NB4 (cell line): ENCODE measurements at places on chromosomes 5 and 9.
A peak's percentile ranks its signal among the peaks of the same experiment; 100 is the strongest.

GRCh38 chr5:138601444-138601843 is 26.2 kb upstream of the HSPA9 start:
- peak; percentile 67 for DNase-seq

- DNase-seq, result no peak
Measured at GRCh38 chr9:36780186-36780585, 207.5 kb downstream of the MELK start.

DNA sequence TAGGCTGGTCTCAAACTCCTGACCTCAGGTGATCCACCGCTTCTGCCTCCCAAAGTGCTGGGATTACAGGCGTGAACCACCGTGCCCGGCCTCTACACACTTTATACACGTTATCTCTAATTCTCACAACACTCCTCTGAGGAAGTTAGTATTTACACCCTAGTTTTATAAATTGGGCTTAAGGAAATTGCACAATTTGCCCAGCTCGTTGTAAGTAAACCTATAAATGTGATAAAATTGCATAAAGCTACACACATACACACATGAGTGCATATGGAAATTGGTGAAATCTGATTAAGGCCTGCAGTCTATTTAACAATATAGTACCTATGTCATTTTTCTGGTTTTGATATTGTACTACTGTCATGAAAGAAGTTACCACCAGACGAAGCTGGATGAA is 4.4 kb upstream of the SLC4A9 start:
- peak; percentile 70 for DNase-seq

GRCh38 chr9:137294681-137295237 is 7.3 kb downstream of the NRARP start:
- DNase-seq, result peak; percentile 51

- DNase-seq, result no peak
Measured at GRCh38 chr5:80191397-80191796, 64.5 kb downstream of the SERINC5 start.

DNA sequence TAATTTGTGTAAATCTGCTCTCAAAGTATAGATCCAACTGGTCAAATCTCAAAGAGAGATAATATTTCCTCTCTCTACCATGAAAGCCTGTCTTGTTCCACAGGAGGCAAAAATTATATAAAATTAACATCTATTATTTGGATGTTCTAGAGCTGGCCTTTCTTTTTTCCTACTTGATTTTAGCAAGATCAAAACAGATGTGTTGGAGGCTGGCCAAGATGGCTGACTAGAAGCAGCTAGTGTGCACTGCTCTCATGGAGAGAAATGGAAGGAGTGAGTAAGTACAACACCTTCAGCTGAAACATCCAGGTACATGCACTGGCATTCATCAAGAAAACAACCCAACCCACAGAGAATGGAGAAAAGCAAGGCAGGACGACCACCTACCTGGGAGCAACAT is 298.6 kb upstream of the SLC24A2 start:
- DNase-seq, result no peak

GRCh38 chr5:42919600-42919999 is 107.9 kb upstream of the SELENOP start:
- DNase-seq, result no peak

GRCh38 chr5:39076757-39077728 is 2.8 kb upstream of the RICTOR start:
- peak; percentile 76 for DNase-seq

- peak; percentile 76 for DNase-seq
Measured at GRCh38 chr9:72315510-72316311, 49.3 kb downstream of the ZFAND5 start.

GRCh38 chr9:114856942-114857315 is 51.1 kb upstream of the TNFSF15 start:
- no peak for DNase-seq

DNA sequence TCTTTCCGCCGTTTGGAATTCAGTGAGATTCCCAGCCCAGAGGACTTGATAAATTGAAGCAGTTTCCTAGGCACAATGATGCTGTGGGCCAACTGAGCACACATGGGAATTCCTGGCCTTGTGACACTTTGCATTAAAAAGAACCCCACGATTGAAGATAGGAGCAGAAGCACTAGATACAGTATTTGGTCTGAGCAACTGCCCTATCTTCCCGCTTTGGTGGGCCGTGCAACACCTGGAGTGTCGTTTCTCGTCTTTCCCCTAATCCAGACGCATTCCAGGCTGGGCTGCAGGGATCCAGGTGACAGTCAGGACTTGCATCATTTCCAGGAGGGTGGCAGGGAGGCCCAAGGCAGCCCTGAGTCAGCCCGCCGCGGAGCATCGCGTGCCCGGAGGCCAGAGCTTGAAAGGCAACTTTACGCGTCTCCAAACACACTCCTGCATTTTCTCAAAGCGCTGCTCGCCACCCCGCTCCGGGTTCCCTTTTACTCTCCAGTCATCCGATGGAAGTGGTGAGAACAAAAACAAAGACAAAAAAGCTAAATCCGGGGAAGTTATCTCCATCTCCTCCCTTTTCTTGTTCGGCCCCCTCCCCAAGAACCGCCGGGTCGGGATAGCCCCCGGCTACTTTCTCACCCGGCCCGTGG is 753 bp upstream of the STC2 start:
- peak; percentile 43 for DNase-seq

DNA sequence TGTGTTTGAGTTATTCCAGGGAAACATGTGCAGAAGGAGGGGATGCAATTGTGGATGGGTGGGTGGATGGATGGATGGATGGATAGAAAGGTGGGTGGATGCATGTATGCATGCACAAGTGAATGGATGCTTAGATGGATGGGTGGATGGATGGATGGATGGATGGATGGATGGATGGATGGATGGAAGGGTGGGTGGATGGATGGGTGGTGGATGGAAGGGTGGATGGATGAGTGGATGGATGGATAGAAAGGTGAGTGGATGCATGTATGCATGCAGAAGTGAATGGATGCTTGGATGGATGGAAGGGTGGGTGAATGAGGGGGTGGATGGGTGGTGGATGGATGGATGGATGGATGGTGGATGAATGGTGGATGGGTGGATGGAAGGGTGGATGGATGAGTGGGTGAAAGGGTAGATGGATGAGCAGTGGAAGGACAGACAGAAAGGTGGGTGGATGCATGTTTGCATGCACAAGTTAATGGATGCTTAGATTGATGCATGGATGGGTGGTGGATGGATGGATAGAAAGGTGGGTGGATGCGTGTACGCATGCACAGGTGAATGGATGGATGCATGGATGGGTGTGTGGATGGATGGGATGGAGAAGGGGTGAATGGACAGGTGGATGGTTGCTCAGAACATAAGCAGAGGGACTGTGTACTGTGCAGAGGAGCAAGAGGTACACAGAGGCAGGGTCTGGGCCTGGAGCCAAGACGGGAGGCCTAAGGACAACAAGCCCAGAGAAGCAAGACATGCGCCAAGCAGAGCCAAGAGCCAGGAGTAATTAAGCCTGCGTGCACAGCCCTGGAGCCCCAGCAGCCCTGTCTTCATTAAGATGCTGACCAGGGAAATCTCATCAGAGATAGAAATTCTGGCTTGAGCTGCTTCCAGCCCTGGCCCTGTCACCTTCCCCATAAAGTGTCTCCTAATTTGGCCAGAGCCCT is 84.6 kb upstream of the PPP1R26 start:
- no peak for DNase-seq

DNA sequence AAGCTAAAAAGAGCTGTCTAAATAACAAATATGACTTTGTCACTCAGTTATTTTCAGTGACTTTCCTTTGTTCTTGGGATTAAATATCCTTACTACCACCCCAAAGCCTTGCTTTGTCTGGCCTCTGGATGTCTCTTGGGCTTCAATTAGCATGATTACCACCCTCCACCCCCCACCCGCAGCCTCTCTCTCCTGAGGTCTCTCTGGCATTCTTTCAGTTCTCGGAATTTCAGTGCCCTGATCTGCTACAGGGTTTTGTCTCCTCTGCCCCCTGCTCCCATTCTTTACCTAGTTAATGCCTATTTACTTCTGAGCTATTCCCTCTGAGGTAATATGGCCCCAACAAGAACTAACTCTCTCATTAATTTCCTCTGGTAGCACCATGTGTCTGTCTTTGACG is 376.4 kb downstream of the DEPDC1B start:
- no peak for DNase-seq

DNA sequence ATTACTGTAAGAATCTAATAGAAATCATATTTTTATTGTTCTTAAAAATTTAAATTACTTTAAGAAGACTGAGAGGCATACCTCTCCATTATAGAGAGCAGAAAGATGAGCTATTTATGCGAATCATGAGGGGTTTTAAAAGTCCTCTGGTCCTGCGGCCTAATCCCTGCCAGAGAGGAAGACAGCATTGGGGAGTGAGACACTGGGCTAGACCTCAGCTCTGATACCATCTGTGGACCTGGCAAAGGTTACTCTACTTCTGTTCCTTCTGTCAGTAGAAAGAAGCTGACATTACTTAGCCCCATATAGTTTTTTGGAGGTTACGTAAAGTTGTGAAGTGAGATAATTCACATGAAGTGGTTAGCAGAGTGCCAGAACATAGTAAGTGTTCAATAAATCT is 103.6 kb downstream of the CCDC192 start:
- DNase-seq, result no peak

DNA sequence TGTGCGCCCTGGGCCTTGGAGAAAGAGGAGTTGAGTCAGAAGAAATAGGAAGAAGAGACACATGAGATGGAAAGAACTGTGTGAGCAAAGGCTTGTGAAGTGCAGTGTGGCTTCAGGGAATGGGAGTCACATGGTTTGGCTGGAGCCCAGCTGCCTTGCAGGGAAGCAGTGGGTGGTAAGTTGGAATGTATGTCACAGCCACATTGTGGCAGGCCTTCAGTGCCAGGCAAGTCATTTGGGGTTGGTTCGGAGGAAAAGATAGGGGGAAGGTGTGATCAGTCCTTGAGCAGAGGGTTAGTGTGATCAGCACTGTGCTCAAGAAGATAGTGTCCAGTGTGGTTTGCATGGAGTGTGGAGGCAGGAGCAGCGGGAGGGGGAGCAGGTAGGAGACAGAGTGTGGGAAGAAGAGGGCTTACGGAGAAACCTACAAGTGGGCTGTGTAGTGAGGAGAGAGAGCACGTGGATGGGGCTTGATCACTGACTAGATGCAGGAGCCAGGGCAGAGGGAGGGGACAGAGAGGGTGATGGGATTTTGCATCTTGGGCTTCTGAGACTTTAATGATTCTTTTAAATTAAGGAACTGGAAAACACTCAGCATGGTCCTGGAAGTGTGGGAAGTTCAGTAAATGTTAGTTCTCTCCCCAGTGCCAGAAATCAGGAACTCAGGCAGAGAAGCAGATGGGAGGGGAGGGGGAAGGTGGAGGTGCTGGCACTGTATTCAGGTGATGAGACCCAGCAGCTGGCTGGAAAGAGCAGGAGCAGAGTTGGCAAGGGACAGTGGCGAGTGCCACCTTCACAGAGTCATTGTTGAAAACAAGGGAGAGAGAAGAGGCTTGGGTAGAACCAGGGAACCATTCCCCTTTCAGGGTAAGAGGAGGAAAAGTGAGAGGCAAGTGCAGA is 46.6 kb downstream of the ARHGAP26 start:
- no peak for DNase-seq

GRCh38 chr9:76987594-76988200 is 31.8 kb upstream of the FOXB2 start:
- peak; percentile 61 for DNase-seq

GRCh38 chr5:15993919-15994318 is 185.7 kb downstream of the MARCHF11 start:
- DNase-seq, result no peak

DNA sequence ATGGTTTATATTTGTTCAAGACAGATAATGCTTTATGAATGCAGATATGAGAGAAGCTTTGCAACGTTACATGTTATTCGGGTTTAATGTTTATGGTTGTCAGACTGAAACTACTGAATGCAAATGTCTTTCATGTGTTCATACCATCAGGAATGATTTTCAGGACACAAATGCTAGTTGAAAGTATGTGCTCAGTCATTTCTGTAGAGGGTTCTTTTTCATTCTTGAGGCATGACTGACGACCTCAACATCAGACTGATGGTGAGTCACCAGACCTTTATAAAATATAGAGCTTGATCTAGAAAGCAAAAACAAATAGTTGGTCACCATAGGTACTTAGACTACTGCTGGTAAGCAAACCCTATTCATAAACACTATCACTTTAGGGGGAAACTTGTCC is 287.3 kb upstream of the NUDT12 start:
- DNase-seq, result no peak

DNA sequence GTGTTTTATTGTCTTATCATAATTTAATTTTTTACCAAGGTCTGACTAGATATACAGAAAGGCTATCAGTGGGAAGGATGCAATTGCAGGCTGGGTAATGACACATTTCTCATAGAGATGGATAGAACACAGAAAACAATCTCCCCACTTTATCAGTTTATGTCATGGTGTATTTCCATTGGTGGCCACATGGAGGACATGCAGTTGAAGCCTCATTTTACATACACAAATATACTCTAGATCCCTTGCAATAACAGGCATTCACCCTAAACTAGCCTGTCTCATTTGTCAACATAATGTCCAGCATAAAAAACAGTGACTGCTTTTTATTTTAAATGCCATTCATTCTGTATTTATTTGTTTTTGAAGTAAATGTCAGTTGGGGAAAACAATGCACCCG is 526.3 kb downstream of the GABRG2 start:
- DNase-seq, result peak; percentile 7

DNA sequence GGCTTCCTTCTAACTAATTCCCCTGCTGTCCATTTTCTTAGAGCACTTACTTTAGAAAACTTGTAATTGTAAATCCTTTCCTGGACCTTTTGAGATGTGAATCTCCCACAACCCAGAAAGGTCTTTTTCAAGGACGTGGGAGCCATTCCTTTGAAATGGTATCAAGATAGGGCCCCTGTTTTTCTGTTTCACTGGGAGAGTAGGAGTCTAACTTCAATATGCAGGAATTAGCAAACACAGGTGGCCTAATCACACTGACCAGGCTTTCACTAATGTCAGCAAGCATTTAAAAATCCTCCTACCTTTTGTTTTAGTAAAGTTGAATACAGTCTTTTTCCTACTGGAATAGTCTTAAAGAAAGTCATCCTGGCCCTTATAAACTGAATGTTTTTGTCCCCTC is 558.3 kb downstream of the PTPRD start:
- no peak for DNase-seq

DNA sequence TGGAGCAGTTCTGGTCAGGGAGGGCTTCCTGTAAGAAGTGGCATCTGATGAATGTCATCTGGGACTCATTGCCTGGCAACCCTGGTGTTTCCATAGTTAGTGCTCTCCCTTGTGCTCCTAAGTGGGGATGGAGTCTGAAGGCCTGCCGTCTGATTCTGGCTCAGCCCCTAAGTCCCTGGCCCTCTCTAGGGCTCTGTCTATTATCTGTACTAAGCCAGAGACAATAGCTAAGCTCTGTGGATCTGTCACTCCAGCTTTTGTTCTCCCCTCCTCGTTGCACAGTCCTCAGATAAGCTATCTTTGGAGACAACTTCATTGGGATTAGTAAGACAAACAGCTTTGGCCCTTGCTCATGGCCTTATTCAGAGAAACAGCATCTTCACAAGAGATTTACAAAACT is 30.6 kb upstream of the TTC1 start:
- DNase-seq, result no peak

GRCh38 chr5:101687349-101687985 is 608.6 kb downstream of the SLCO4C1 start:
- DNase-seq, result no peak

DNA sequence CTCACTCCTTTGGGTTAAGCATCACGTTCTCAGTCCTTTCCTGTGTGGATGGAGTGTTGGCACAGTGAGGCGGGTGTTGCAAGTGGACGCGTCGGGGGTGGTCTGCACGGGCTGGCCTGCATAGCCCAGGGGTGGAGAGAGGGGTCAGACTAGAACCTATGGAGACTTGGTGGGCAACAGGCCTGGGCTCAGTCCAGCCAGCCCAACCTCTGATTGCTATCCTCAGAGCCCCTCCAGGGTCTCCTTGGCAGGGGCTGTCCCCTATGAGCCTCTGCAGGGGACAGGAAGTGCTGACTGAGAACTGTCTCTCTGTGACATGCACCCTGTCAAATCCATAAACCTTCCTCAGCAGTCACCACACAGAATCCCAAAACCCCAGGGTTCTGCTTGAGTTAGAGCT is 2.3 kb downstream of the DCANP1 start:
- peak; percentile 20 for DNase-seq
